ENCODE measurements at places on chromosomes 4 and X.

- peak; percentile 82 for DNase-seq
These were observed 213.4 kb upstream of the S100G start for GRCh38 chrX:16436348-16437188.

DNA sequence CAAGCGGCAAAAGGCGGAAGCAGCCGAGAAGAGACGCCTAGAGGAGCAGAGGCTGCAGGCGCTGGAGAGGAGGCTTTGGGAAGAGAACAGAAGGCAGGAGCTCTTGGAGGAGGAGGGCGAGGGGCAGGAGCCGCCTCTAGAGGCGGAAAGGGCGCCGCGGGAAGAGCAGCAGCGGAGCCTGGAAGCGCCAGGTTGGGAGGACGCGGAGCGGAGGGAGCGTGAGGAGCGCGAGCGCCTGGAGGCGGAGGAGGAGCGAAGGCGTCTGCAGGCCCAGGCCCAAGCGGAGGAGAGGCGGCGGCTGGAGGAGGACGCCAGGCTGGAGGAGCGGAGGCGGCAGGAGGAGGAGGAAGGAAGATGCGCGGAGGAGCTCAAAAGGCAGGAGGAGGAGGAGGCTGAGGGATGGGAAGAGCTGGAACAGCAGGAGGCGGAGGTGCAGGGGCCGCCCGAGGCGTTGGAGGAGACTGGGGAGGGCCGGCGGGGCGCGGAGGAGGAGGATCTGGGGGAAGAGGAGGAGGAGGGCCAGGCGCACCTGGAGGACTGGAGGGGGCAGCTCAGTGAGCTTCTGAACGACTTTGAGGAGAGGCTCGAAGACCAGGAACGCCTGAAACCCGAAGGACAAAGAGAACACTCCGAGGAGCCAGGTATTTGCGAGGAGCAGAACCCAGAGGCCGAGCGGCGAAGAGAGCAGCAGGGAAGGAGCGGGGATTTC lies 72.9 kb downstream of the AASDH start:
- no peak for DNase-seq

- no peak for DNase-seq
These were observed 143.3 kb downstream of the BANK1 start for GRCh38 chr4:101933855-101934254.

- DNase-seq: no peak
These were observed 462.7 kb upstream of the RPS6KA3 start for GRCh38 chrX:20729416-20729815.

DNA sequence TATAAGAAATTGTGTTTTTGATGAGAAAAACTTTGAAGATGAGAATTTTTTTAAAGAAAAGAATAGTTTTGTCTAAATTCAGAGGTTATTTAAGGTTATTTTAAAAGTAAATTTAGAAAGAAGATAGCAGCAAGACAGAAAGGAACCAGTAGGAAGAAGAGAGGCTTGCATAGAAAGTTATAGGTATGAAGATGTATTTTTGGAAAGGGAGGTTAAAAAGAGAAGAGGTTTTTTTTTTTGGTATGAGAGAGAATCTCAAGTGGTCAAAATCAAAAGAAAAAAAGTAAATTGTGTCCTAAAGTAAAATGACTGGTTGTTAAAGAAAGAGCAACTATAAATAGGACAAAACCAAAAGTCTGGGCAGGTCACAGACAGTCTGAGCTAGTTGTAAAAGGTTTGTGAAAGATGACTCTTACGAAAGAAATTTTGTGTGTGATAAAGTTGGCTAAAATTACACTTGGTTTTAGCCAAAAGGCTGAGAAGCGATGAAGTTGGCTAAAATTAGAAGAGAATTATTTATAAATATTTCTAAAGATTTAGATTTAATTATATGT lies 16.4 kb upstream of the EIF4E start:
- no peak for DNase-seq

DNA sequence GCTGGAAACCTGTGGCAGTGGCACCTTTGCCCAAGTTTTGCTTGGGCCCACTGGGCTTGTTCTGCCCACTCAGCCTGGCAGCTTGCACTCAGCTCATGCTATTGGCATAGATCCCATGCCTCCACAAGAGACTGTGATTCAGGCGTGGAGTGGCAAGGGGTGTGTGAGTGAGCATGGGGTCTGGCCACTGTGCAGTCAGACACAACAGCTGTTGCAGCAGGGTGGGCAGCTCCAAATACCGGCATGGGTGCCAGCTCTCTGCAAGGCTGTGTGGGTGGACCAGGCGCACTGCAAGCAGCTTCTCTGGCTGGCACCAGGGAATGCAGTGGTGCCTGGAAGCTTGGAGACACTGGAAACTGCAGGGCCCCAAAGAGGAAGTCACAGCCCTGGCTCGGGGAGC lies 27.4 kb upstream of the DIPK2B start:
- no peak for DNase-seq

DNA sequence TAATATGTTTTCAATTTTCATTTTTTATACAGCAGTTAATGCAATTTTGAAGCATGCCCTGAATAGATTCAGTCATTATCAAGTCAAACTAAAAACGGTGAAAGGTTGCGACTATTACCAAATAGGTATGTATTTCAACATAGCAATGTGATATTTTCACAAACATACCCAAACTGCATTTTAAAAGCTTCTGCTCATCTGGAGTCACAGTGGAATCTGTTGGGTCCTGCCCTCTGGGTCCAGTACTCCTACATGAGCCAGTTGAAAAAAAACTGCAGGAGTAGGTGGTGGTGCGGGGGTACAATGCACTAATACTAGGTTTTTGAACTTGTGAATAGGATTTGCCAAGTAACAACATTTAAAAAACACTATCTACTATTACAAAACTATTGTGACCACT lies 938 bp downstream of the GPR34 start:
- no peak for DNase-seq

GRCh38 chrX:150185766-150186165 lies 177.4 kb upstream of the MAMLD1 start:
- no peak for DNase-seq

DNA sequence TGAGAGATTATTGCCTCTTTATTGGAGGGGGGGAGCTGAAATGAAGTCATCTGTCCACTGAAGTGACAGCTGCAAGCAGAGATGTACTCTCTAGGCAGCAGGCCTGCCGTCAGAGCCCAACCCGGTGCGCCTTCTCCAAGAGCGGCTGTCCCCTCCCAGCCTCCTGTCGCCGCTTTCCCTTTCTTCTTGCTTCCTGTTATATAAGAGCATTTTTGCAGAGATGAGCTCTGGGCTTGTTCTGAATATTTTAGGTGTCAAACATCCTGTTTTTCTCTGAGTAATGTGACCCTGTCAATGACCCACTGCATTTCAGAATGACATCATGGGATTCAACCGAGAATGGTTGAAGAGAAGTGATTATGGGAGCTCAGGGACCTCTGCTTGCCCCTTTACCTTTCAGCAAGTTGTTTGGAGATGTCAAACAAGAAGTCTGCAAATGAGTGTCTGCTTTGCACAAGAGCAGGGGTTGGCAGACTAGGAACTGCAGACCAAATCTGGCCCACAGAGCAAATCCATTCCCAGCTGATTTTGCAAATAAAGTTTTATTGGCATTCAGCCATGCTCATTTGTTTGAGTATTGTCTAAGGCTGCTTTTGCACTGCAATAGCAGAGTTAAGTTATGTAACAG lies 79.9 kb downstream of the SLC9A6 start:
- DNase-seq: peak; percentile 71

- DNase-seq: no peak
These were observed 106.3 kb downstream of the TRAPPC11 start for GRCh38 chr4:183765251-183765911.

DNA sequence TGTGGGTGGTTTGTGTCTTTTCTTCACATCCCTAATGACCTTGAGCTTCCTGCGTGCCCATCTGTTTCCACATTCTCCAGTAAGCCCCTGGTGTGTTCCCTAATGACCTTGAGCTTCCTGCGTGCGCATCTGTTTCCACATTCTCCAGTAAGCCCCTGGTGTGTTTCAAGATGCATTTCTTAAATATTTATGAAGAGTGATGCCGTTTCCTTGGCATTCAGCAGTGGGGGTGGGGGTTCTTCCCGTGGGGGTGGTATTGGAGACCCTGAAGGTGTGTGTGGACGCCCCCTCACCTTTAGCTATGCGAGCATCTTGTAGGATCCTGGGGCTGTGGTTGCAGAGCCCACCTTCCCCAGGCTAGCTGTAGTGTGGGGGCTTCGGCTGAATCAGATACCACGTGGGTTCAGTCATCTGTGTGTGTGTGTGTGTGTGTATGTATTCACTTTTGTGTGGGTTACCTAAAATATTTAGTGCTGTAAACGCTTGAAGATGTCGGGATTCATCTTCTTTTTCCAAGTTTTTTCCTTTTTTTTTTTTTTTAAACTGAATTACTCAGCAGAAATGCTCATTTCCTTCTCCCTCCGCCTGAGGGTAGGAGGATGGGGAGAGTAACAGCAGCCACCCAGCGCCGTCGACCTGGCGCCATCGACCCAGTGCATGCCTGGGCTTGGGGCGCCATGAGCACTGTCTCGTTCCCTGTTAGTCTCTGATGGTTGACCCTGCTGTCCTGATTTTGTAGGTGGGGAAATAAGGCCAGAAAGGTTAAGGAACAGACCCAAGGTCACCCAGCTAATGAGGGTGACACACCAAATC lies 9.9 kb downstream of the NSG1 start:
- no peak for DNase-seq

DNA sequence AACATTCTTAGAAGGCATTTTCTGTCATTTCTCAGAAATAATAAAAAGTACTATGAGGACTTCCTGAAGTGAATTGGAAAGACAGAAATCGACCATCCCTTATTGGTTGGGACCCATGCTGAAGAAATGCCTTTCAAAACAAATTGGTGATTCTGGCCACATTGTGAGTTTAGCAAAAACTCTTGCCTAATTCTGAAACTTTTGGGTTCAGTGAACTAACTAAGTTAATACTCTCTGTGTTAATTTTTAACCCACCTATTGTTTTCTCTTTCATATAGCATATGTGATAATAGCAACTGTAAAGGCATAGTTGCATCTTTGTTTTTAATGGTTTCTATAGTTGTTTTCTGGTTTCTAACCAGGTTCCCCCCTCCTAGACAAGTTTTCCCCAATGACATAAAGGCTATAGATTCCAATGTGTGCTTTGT lies 129.3 kb upstream of the FAT1 start:
- DNase-seq: no peak

DNA sequence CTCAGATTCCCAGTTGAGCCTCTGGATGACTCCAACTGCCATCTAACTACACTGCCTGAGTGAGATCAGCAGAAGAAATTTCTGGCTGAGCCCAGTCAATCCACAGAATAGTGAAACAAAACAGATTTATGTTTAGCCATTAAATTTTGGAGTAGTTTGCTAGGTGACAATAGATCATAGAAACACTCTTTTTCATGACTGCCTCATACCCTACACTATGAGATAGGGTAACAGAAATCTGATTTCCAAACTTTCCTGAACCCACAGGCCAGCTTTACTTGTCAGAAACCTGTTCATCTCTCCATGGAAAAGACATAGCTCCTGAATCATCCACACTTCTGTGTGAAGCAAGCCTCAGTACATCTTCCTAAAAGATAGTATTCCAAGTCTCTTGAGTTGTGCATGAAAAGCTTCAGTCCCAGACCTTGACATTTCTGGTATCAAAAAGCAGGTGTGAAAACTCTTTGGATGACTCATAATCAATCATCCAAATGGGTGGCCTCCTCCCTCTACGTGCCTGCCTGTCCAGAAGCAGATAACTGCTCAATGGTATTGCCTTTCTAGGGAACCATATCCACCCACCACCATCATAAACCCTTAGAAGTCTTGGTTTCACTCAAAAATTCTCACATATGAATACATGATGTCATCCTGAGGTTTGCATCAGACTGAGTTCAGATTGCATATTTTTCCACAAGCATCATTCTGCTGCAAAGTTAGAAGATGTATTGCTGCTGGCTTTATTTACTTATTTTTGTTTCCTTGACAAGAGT lies 47.5 kb upstream of the RAP2C start:
- DNase-seq: peak; percentile 65

GRCh38 chr4:111066447-111066846 lies 443.6 kb upstream of the PITX2 start:
- DNase-seq: no peak

- DNase-seq: no peak
These were observed 525.5 kb upstream of the ZFP42 start for GRCh38 chr4:187470061-187470460.

- no peak for DNase-seq
These were observed 102.6 kb downstream of the DHRSX start for GRCh38 chrX:2398064-2398656.

- DNase-seq: no peak
These were observed 469.0 kb upstream of the PRKX start for GRCh38 chrX:4182408-4182806.

DNA sequence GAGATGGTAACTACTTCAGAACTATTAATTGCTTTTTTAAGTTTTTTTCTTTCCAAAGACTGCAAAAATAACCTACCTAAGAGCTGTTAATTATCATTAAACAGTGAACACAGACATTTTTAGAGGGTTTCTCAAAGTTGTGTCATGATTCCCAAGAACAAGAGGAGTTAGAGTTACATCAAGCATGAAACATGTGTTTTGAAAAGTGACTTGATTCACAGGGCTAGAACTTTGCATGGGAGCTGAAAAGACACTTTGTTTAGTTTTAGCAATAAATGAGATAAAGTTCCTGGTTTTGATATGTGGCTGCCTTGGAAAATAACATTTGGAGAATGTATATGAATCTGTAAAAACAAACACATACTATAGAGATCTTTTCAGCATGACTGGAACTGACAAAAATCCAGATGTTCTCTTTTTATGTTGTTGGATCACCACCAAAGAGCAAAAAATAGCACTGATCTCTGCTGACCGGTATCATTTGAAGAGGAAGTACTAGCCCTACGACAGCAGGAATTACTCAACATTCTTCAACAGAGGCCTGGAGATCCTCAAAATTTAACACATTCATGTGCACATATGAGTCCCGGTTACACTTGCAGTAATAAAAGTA lies 173.0 kb upstream of the PCDH18 start:
- DNase-seq: no peak

DNA sequence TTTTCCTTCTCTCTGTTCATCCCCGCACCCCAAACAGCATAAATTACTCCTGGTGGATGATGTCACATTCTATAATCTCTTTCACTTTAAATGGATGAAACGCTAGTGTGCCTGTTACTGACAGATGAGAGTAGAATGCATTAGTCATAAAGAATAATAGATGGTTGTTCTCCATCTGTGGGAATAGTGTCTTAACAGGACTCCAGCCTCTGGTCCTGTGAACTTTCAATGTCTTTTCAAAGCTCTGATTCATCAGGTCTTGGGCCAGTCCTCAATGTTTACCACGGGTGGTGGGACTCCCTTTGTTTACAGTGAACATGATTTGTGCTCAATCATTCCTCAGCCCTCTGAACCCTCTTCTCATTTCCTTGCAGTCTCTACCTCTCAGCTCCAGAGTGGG lies 182.6 kb downstream of the GABRB1 start:
- DNase-seq: peak; percentile 13

- no peak for DNase-seq
These were observed 149.0 kb downstream of the POU4F2 start for GRCh38 chr4:146787731-146788130.

DNA sequence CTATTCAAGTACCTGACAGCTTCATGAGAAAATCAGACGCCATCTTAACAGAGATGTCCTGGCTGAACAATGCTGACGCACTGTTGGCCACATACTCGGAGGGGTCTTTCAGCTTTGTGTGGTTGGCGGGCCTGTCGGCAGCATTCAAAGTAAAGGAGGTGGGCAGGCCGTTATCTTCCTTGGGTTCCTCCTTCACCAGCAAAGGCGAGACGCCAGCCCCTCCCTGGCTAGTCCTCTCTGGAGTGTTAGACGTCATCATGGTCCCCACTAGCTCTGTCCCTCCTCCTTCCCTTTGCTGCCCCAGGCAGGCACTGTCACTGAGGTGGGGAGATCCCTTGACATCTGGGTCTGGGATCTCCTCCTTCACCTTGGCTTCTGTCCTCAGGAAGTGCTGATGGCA lies 53.0 kb downstream of the ZNF827 start:
- no peak for DNase-seq

GRCh38 chrX:16978193-16978984 lies 31.9 kb downstream of the REPS2 start:
- no peak for DNase-seq
